ENCODE measurements at places on chromosomes 5 and 9.
A peak's percentile ranks its signal among the peaks of the same experiment; 100 is the strongest.

DNA sequence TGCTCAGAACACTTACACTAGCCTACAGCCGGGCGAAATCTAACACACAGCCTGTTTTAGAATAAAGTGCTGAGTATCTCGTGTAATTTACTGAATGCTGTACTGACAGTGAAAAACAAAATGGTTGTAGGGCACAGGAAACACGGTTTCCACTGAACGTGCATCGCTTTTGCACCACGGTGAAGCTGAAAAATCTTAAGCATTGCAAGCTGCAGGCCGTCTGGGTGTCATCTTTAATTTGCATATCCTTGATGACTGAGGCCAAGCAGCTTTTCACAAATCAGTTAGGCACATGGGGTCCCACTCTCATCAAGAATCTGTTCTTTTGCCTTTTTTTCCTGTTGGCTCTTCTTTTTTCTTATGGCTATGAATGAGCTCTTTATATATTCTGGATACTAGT lies 58.2 kb downstream of the CAMSAP1 start:
- no peak for DNase-seq

DNA sequence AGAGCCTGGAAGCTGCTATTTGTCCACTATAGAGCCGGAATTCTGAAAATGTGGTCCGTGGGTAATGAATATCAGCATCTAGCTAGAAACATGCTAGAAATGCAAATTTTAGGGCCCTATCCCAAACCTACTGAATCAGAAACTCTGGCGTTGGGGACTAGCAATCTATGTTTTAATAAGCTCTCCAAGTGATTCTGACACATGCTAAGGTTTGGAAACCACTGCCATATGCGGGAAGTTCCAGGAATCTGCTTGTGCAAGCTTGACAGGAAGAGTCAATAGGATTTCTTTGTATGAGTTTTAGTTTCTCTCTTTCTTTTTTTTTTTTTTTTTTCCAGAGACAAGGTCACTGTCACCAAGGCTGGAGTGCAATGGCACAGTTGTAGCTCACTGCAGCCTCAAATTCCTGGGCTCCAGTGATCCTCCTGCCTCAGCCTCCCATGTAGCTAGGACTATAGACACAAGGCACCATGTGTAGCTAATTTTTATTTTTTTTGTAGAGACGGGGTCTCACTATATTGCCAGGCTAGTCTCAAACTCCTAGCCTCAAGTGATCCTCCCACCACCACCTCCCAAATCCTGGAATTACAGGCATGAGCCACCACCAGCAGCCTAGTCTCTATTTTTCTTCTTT lies 26.4 kb upstream of the CARNMT1 start:
- no peak for DNase-seq

DNA sequence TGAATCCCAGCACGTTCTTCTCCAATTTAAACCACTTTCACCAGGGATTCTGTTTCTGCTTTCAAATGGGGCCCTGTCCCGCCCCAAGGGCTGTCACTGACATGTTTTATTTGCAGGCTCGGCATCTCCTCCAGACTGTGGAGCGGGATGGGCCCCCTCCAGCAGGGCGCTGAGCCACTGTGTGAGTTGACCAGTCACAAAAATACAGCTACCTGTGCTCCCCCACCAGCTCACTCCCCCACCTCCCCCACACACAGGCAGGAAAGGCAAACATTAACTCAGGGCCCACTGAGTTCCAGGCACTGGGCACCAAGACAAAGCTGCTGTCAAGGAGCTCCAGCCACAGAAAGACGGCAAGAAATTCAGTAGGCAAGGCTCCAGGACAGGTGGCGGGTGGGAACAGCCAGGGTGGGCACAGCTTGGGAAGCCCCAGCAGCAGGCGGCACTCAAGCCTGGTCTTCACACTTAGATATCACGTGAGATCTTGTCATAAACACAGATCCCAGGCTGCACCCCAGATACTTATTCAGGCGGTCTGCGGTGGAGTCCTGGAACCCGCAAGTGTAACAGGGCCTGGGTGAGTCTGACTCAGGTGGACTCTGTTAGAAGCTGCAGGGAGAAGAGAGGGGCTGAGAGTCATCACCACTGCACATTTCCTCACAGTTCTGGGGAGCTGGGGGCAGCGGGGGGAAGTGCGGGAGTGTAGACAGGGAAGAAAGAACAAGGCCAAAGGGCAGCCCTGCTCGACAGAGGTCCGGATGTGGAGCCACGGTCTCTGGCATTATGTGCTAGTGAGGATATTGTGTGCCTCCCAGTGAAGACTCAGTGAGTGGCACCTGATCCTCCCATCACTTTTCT lies 44.7 kb downstream of the OR2V1 start:
- no peak for DNase-seq

DNA sequence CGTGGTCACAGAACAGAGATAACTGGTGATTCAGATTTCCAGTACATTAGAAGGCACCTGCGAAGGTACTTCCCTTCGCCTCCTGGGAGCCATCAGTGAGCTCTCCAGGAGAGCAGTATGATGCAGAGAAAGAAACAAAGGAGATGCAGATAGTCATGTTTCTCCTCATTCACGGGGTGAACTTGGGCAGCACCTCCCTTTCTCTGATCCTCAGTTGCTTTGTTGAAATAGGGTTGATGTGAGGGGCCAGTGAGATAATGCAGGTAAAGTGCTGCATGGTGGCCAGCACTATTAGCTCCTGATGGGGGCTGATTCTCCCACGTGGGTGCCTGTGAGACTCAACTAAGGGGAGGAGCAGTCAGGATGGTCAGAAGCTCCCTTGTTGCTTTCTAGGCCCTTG lies 46.6 kb upstream of the ZNF169 start:
- DNase-seq: no peak

DNA sequence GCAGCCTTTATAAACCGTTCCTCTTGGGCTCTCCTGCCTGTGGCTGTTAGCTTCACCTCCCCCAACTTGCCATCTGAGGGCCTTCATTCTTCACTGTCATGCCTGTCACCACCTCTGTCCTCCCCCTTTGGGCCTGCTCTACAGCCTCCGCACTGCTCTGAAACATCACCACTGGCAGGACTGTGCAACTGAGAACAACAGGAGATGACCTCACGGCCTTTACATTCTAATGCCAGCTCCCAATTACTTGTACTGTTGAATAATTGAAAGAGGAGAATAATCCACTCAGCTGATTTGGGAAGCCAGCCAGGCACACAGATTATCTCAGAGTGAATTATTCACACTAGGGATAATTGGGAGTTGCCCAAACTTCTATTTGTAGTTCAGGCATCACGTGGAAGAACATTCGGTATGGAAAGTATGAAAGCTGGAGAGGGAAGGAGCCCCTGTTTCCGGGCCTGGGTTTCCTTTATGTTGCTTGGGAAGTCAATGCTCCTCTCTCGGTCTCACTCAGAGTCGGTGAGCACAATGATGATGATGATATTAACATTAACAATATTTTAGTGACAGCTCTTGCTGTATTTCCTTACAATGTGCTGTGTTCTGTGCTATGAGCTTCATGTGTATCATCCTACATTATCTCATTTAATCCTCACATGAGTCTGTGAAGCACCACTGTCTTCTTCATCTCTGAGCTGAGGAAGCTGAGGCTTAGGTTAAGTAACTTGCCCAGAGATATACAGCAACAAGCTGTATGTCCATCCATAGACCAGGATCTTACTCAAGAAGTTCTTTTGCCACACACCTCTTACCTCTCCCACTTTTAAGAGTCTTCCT lies 99.3 kb upstream of the LRRTM2 start:
- DNase-seq: no peak

GRCh38 chr5:39461007-39461682 lies 36.4 kb upstream of the DAB2 start:
- no peak for DNase-seq

DNA sequence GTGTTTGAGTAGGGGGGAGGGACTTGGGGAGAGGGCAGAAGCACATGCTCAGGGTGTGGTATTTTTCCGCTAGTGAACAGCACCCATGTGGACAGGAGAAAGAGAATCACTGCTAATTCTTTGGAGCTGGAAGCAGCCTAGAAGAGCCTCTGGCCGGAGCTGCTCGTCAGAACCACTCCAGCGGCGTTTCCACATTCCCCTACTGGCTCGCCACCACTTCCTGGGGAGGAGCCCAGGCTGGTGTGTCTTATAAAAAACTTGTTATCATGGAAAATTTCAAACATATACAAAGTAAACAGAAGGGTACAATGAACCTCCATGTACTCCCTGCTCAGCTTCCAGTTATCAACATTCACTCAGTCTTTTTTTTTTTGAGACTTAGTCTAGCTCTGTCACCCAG lies 26.7 kb downstream of the LHX2 start:
- DNase-seq: no peak

DNA sequence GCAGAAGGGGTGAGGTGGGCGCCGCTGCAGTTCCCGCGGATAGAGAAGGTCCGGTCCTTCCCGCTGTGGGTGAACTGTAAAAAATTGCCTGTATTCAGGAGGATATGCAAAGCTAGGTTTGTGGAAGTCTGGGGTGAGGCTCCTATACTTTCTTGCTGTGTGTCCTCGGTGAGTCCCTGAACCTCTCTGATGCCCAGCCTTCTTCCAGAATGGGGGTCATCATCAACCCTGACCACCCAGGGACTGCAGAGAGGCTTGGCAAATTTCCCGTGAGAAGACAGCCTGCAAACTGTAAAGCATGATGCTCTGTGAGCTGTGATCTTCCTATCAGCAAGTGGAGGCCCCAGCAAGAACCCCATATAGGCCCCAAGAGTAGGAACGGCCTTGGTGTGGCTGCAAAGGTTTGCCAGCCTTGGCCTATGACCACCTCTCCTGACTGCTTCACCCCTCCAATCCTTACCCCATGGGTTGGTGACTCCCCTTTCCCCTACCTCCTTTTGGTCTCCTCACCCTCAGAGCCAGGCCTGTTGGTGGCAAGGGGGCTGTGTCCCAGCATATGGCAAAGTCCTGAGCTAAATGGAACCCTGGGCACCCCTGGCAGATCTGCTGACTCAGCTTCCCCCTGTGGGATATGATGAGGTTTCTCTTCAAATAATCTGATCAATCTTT lies 760 bp downstream of the ALDH1B1 start:
- no peak for DNase-seq

GRCh38 chr5:88490874-88491273 lies 222.2 kb upstream of the TMEM161B start:
- DNase-seq: no peak

- no peak for DNase-seq
These were observed 341.0 kb upstream of the DMAC1 start for GRCh38 chr9:8140557-8140956.

DNA sequence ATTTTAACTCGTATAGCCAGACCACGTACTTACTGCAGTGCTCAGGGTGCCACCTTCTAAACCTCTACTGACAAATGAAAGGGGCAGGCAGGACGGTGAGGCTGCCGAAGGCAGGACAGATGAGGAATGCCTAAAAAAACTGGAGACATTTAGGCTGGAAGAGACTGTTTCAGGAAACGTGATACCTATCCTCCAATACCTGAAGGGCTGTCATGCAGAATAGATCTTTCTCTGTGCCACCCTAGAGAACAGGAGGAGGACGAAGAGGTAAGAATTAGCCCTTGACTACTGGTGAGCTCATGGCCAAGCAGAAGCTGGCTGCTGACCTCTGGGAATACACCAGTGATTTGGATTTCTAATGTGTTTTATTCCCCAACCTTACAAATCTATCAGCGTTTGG lies 139.4 kb downstream of the EFNA5 start:
- DNase-seq: no peak

- no peak for DNase-seq
These were observed 481.1 kb upstream of the ZNF608 start for GRCh38 chr5:125227333-125228095.

DNA sequence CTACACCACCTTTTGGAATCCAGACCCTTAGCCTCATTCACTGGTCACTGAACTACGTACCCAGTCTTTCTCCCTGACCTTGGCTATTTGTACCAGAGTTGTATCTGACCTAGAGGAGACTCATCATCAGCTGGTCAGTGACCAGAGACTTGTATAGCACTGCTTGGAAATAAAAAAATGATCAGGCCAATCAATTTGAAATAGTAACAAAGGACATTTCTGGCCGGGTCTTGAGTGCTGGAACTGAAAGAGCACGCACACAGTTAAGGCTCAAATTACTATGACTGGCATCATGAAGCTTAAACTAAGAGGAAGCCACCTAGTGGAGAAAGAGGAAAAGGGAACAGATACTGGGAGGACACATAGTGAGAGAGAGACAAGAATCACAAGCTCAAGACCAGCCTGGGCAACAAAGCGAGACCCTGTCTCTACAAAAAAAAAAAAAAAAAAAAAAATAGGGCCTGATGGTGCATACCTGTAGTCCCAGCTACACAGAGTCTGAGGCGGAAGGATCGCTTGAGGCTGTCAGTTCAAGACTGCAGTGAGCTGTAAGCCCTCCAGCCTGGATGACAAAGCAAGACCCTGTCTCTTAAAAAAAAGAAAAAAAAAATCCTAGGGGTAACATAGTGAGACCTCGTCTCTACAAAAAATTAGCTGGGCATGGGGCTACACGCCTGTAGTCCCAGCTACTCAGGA lies 12.8 kb upstream of the SRP19 start:
- peak; percentile 72 for DNase-seq

DNA sequence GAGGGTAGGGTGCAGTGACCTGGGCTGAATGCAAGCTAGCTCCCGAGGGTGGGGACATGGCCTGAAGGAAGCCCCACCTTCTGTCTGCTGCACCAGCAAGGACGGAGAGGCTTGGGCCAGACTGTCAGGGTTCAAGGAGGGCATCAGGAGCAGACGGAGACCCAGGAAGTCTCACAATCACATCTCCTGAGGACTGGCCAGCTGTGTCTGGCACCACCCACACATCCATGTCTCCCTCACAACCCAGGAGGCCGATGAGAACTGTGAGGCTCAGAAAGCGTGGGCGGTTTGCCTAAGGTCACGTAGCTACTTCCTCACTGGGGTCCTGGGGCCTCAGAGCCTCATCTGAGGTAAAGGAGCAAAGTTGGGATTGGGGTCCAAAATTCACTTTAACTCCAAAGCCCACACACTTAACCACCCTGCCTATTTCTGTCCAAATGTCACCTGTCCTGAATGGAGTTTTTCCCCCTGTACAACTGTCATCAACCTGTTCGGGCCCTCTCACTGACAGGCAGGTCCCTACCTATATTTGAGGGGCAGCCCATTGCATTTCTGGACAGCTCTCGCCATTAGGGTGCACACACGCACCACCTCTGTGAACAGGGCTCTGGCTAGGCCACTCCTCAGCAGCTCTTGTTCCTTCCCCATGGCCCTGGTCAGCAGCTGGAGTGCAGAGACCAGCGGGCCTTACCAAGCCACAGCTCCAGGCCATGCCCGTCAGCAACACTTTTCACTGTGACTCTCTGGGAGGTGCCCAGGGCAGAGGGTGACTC lies 3.4 kb downstream of the IL13 start:
- DNase-seq: no peak

DNA sequence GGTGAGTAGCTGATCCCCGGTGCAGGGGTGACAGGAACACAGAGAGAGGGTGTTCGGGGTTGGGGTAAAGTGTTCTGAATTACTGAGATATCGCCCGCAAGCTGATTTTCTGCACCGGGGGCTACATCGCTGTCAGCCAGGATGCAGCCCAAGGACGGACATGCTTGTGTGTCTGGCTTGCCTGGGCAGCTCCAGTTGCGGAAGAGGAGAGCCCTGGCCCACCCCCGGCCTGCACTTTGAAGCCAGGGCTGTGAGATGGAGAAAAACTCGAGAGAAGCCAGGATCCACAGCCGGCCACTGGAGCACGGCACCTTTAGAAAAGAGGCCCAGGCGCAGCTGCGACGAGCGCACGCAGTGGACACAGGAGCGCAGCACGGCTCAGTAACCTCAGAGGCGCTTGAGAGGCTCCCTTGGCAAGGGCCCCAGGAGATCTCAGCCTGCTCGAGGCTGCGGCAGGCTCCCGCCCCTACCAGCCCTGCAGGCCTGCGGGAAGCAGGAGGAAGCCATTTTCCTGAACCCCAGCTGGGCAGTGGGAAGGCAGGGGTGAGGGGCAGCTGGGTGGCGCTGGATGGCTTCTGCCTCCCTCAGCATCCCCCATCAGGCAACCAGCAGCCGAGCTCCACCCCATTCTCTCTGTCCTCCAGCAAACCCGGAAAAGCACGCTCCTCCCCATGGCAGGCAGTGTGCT lies 59.2 kb downstream of the C9orf50 start:
- DNase-seq: no peak
